T-helper 2 cell (primary cell): ENCODE measurements at places on chromosomes 12 and 14.

DNA sequence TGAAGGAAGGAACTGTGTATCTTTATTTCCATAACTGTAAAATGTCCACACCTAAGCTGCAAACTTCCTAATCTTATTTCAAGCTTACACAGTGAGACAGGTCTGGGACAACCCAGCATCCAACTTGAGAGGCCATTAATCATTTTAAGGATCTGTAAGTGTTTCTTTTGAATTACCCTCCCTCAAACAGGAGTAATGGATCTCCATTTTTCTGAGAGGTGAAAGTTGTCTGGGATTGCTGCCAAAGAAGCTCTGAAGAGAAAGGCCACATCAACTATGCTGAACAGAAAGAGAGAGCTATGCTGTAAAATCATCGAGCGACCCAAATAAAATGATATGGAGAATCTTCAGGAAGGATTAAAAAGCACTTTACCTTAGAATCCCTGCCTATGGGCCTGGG is 131.7 kb upstream of the CPNE8 start:
- DNase-seq = no peak

- no peak for DNase-seq
Observed at GRCh38 chr14:65303899-65304222, 108.7 kb upstream of the FUT8 start.

- DNase-seq = no peak
Observed at GRCh38 chr12:115973066-115973465, 304.4 kb downstream of the MED13L start.

DNA sequence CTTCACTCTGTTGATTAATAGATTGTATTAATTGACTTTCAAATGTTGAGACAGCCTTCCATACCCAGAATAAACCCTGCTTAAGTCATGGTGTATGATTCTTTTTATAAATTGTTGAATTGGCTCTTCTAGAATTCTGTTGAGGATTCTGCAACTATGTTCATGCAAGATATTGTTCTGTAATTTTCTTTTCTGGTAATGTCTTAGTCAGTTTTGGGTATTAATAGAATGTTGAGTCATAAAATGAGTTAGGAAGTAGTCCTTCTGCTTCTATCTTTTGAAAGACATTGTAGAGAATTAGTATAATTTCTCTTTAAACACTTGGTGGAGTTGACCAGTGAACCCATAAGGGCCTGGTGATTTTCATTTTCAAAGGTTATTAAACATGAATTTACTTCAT is 958.9 kb downstream of the LRFN5 start:
- DNase-seq = no peak

GRCh38 chr12:11780521-11781101 is 131.1 kb downstream of the ETV6 start:
- DNase-seq = no peak

DNA sequence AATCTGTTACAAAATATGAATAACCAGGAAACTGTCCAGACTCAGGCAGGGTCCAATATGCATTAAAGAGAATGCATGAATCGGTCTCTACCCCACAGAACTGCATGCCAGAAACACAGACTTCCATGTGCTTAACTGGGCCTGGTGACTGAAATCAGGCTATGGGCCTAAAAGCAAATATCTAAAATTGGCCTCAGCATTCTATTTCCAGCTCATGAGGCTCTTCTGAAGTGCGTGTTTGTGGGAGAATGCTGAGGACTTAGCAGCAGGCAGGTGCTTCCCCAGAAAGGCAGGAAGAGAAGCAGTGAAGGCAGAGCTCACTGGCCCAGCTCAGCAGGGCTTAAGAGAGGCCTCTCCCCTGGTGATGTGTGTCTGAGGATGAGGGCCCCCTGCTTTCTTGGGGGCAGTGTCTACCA is 48.5 kb downstream of the ADGRD1 start:
- DNase-seq = no peak

GRCh38 chr12:84305144-84305543 is 607.5 kb downstream of the SLC6A15 start:
- DNase-seq = no peak

DNA sequence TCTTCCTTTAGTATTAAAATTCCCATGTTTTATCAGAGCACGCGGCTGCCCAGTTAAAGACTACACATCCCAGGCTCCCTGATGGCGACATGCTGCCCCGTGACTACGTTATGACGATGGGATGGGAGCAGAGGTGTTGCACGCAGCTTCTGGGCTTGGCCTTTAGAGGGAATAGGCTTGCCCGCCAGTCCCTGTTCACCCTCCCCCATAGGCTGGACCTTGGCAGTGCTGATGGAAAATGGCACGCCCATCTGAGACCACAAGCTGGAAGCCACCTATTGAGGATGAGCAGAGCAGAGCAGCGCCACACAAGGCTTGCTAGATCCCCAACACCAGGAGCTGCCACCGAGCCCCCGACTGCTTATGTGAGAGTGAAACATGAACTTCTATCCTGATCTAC is 24.7 kb downstream of the TTC7B start:
- DNase-seq = no peak

GRCh38 chr12:69238589-69239351 is 599 bp upstream of the CPSF6 start:
- no peak for DNase-seq

- no peak for DNase-seq
Observed at GRCh38 chr12:124646385-124647230, 79.2 kb upstream of the NCOR2 start.

GRCh38 chr12:14913381-14913781 is 25.0 kb downstream of the ERP27 start:
- DNase-seq = no peak

- DNase-seq = peak; percentile 30
Observed at GRCh38 chr12:21607701-21608100, 3.1 kb upstream of the GYS2 start.

DNA sequence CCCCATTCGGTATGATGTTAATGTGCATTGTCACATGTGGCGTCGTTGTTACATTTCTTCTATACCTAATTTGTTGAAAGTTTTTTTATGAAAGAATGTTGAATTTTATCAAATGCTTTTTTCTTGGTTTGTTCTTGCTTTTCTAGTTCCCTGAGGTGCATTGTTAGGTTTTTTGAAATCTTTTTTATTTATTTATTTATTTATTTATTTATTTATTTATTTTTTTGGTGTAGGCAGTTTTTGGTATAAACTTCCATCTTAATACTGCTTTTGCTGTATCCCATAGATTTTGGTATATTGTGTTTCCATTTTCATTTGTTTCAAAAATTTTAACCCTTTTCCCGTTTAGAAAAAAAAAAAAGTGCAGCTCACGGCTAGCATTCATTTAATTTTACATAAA is 121.1 kb upstream of the HMGA2 start:
- no peak for DNase-seq

DNA sequence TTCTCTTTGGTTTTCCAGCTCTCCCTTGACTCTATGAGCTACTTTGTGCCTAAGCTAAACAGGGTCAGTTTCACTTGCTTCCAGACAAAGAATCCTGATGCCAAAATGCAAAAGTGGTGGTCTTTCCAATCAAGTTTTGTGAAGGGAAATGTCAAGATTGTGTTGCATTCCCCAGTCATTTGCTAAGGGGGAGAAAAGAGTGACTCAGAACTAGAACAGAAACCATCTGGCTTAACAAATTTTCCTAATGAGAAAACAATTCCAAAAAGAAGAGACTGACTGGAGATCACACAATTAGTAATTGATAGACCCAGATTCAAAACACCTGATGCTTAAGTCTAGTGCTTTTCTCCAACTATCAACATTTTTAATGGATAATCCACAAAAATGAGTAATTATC is 235.1 kb upstream of the DIO2 start:
- DNase-seq = no peak

GRCh38 chr14:86997271-86997670 is 995.7 kb downstream of the GALC start:
- no peak for DNase-seq

- DNase-seq = no peak
Observed at GRCh38 chr12:29376118-29376517, 4.9 kb downstream of the ERGIC2 start.

GRCh38 chr12:96083020-96083719 is 47.8 kb upstream of the LTA4H start:
- no peak for DNase-seq

DNA sequence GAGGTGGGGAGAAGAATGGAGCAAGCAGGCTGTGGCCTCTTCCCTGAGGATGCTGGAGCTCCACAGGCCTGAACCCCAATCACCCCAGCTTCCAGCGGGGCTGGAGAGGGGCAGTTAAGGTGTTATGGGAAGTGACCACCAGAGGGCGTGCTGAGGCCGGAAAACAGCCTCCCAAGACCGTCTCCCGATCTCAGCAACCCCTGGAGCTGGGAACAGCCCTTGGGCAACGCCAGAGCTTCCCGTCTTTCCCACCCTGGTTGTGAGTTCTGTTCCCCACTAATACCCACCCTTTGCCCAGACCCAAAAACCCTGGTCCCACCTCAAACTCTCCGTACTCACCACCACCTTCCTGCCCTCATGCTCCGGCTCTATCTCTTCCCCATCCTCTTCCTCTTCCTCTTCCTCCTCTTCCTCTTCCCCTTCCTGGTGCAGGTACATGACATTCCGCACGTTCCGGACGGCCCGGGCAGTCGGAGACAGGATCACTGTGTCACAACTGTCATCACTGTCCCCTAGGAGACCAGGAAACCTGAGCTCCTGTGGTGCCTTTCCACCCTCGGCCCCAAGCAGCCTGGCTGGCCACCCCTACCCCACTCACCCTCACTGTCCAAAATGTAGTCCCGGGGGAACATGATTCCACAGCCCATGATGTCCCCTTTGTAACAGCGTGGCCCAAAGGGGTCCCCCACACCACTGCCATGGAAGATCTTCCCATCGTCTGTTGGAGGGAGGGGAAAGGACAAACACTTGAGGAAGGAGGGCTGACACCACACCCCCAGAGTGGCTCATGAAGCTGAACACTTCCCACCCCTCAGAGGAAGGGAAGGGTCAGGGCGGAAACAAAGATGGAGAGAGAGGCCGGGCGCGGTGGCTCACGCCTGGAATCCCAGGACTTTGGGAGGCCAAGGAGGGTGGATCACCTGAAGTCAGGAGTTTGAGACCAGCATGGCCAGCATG is 12.9 kb downstream of the SPRYD3 start:
- DNase-seq = peak; percentile 50

DNA sequence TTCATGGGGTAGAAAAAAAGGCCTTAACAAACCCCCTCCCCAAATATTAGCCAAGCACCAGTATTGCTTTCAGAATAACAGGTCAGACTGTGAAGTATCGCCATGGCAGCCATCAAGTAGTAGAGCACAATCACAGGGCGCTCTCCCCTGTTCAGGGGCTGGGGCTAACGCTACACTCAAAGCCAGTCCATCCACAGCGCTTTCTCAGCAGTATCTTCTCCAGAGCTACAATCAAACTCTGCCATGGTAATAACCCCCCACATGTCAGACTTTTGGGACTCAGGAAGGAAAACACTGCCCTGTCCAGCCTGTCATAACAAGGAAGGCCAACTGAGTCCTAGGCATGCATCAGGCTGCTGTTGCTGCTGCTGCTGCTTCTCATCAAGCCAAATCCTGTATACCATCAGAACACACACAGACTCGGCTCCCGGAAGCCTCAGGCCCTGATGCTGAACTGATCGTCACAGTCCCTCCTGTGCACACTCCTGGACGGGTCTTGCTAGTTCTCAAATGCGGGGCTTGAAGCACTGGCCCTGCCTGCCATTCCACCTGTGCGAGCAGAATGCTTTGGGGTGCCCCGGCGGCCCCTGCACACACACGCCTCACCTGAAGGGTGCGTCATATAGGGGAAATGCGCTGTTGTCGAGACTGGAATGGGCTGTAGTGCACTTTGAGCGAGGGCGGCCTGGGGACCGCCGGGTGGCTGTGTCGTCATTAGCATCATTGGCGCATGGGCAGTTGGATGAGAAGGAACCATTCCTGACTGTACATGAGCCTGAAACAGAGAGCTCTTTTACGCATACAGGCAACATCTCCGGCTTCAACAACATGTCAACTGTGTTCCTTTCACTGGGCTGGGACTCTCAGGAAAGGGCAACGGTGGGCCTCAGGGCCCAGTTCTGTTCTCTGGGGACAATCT is 47.6 kb downstream of the SH2B3 start:
- no peak for DNase-seq

DNA sequence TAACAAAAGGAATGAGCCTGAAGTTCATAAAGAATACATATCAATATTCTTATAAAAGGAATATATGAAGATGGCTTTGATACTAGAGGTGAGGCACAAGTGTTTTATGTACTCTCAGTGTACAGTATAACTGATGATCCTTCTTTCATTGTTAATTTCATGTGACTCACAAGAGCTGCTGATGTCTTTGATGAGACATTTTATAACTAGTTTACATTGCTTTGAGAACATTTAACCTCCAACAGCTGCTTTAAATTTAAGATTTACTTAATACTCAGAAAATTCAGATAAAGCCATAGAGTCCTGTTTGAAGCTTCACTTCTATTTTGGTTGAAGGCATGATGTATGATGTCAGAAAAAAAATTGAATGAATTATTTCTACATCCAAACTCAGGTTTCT is 59.8 kb downstream of the WASHC4 start:
- no peak for DNase-seq

- DNase-seq = no peak
Observed at GRCh38 chr14:89965839-89966238, 10.1 kb downstream of the TDP1 start.

- peak; percentile 61 for DNase-seq
Observed at GRCh38 chr12:47742253-47742825, 16.3 kb downstream of the RAPGEF3 start.

GRCh38 chr14:103230021-103230420 is 104.0 kb upstream of the EIF5 start:
- no peak for DNase-seq

GRCh38 chr14:33307691-33308251 is 369.1 kb downstream of the NPAS3 start:
- no peak for DNase-seq

DNA sequence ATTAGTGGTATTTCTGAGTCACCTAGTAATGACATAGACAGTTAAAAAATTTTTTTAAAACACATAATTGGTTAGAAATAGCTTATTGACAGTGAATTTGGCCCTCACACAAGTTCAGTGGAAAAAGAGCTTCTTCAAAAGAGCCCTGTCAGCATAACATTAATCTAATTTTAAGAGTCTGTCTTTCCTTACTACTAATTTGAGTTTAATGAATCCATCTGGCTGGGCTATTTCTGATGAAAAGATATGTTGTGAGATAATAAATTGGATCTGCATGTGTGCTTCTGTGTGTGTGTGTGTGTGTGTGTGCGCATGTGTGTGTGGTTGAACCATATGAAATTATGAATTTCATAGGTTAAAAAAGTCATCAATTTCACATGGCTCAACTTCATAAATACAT is 1045.2 kb downstream of the FLRT2 start:
- DNase-seq = no peak

DNA sequence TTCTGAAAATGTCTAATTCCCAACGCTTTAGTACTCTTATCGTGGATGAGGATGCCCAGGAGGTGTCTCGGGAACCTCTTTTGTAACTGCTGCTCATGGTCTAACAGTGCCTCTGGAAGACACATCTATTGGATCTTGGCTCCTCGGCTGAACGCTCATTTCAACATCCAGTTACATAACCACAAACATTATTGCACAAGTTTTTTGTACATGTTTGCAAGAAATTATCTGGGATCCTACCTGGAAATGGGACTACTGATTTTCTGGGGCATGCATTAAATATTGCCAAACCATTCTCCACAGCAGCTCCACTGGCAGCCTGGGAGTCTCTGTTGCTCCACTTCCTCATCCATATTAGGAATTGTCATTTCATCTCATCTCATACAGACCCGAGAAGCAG is 117.5 kb upstream of the EVL start:
- no peak for DNase-seq
